ENCODE measurements at places on chromosomes 6 and 20. TPM values are rescaled to one million over a fixed set of nuclear protein-coding genes. Genes with fewer than 3 reads are reported as not detected.

DNAH8 gene
- total RNA-seq = 0.09 TPM

JPH2 gene
- total RNA-seq = 0.36 TPM

C6orf15 gene
- not detected for total RNA-seq

OXT gene
- total RNA-seq = not detected

MUC22 gene
- not detected for total RNA-seq

PDE7B gene
- 4.1 TPM for total RNA-seq

RAD21L1 gene
- total RNA-seq = not detected

CFAP61 gene
- 5.0 TPM for total RNA-seq

HIVEP2 gene
- 31.3 TPM for total RNA-seq

SLC22A16 gene
- total RNA-seq = 0.91 TPM

ADGRF5 gene
- total RNA-seq = 8.0 TPM

COL9A3 gene
- total RNA-seq = 3.8 TPM

RAB32 gene
- total RNA-seq = 3.4 TPM

RSPH4A gene
- 4.4 TPM for total RNA-seq
